ENCODE measurements at places on chromosomes 12 and 14. TPM values are rescaled to one million over a fixed set of nuclear protein-coding genes. Genes with fewer than 3 reads are reported as not detected.

DNA sequence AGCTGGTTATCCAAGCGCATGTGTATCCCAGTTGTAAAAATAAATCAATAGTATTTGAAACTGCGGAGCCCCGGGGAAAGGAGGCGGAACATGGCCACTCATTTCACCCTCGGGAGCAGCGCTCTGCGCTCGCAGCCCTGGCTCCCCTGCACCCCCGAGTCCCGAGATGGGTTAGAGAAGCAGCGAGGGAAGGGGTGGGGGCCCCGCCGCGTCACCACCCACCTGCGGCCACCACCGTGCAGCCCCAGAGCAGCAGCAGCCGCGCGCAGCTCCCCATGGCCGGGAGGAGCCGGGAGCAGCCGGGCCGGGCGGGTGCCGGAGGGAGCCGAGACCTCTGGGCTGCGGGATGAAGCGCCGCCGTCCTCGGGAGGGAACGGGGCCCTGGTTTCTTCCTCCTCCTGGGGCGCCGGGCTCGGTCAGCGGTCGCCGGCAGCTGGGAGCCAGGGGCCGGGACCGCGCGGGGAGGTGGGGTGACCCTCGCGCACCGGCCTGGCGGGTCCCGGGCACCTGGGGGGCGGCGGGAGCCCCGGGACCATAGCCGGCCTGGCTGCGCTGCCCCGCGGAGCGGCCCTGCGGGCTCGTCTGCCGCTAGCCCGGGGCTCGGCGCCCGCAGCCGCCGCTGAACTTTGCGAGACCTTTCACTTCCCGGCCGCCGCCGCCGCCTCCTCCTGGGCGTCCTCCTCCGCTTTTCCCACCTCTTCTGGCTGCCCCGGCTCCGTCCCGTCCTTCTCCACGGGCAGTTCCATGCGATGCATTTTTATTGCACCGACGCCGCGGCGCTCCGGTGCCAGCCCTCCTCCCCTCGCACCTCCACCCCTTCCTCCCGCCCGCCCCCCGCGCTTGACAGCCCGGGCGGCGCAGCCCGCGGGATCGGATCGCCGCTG is at the start of gene NTN4:
Gene NTN4 (minus strand): TSS at position 732 of the 884 bp plus-strand sequence. CDS start 455 bp downstream, at position 277.
- no peaks in the 10 kb centered on the region for H3K4me1 ChIP-seq
- H3K4me3 ChIP-seq, result peak within 1 kb of the TSS; percentile 80
- H3K27me3 ChIP-seq, result no peaks in the 10 kb centered on the region

- H3K27me3 ChIP-seq, result no peaks in the 10 kb centered on the region
- no peaks in the 10 kb centered on the region for H3K36me3 ChIP-seq
- DNase-seq, result no peak
- H3K4me1 ChIP-seq, result no peaks in the 10 kb centered on the region
These were observed 467.1 kb downstream of the ATP23 start for GRCh38 chr12:58408516-58408915.

- no peaks in the 10 kb centered on the region for H3K36me3 ChIP-seq
- no peak overlapping the region for H3K4me3 ChIP-seq
- no peak overlapping the region for H3K27ac ChIP-seq
- no peaks in the 10 kb centered on the region for H3K4me1 ChIP-seq
These were observed 13.3 kb upstream of the PUS1 start for GRCh38 chr12:131915823-131916222.

GRCh38 chr14:81350344-81351130 is 49.6 kb downstream of the STON2 start:
- H3K27me3 ChIP-seq, result no peaks in the 10 kb centered on the region
- no peaks in the 10 kb centered on the region for H3K4me1 ChIP-seq
- H3K36me3 ChIP-seq, result no peaks in the 10 kb centered on the region
- H3K27ac ChIP-seq, result no peak overlapping the region
- DNase-seq, result no peak
- H3K4me3 ChIP-seq, result no peak overlapping the region

DNA sequence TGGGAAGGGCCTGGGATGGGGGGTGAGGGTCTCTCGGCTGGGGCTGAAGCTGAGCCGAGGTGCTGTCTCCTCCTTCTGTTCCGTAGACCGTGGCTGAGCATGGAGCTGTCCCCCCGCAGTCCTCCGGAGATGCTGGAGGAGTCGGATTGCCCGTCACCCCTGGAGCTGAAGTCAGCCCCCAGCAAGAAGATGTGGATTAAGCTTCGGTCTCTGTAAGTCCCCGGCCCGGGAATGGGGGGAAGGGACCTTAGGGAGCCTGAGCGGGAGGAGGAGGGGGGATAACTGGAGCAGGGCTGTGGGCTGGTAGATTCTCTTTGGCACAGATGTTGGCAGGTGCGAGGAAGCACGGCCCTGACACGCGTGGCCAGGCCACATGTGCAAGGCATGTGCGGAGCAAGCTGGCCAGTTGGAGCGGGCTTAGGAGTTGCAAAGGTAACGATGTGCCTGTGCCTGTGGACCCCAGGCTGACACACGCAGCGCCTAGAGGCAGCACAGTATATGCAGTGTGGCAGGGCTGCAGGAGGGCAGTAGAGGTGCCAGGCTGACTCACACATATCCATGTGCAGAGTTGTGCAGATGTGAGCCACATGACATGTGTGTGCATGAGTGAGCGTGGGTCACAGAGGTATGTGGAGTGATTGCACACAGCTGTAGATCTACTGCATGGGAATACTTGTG is 512 bp downstream of the PDE1B start:
- no peaks in the 10 kb centered on the region for H3K36me3 ChIP-seq
- peaks cover 12% of the 10 kb centered on the region for H3K27me3 ChIP-seq
- DNase-seq, result no peak
- H3K4me3 ChIP-seq, result peak overlapping the region; percentile 20

- no peak for DNase-seq
- H3K36me3 ChIP-seq, result no peaks in the 10 kb centered on the region
- no peak overlapping the region for H3K4me3 ChIP-seq
- no peaks in the 10 kb centered on the region for H3K4me1 ChIP-seq
- no peaks in the 10 kb centered on the region for H3K27me3 ChIP-seq
These were observed 91.2 kb downstream of the ADGRD1 start for GRCh38 chr12:131044760-131045381.

DNA sequence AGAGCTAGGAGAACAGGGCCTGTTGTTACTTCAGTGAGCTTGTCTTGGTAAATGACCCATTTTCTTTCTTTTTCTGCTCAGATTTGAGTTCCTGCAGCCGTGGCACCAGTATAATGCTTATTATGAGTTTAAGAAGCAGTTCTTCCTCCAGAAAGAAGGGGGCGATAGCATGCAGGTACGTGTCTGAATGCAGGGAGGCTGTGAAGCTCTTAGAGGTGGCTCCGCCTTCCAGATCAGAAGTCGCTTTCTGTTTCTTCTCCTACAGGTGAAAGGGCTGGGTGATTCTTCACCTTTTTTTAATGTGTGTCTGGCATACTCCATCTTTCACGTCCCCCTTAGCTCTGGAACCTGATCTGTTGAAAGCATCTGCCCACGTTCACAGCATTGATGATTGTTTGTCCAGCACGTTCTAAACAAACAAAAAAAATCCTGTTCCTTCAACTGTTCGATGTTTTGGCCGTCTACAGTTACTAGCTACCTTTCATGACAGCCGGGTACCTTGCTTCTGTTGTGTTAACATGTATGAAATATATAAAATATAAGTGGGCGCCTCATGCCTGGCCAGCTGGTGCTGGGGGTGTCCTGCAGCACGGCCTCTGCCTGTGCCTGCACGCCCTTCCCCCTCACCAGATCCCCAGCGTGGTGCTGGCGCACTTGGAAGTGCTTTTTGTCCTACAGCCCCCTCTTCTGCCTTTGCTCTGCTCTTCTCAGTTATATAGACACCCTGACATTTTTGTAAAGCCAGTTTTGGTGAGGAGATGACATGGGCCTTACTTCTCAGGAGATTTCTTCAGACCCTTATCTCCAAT is 44.6 kb downstream of the SFSWAP start:
- H3K4me1 ChIP-seq, result no peaks in the 10 kb centered on the region
- peaks cover 33% of the 10 kb centered on the region for H3K36me3 ChIP-seq
- no peaks in the 10 kb centered on the region for H3K27me3 ChIP-seq
- no peak overlapping the region for H3K27ac ChIP-seq
- H3K4me3 ChIP-seq, result no peak overlapping the region
- no peak for DNase-seq

- DNase-seq, result no peak
- H3K4me1 ChIP-seq, result no peaks in the 10 kb centered on the region
- H3K27me3 ChIP-seq, result no peaks in the 10 kb centered on the region
- H3K36me3 ChIP-seq, result no peaks in the 10 kb centered on the region
- no peak overlapping the region for H3K27ac ChIP-seq
These were observed 349.6 kb upstream of the CLEC14A start for GRCh38 chr14:38605193-38606114.

OTX2 gene
- not detected for total RNA-seq

DNA sequence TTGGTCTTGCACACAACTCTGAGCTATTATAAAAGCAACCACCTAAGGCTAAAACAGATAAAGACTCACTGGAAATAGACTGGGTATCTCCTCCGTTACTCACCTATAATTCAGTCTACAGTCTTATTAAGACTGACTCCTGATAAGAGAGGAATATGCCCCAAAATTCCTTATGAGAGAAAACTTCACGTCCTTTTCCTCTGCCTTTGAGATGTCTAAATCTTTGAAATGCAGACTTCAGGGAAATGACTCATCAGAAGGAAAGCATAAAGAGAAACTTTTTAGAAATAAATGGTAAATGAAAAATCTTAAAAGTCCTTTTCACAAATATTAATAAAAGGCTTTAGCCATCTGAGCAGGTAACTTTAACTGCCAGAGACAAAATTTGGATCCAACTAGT is 187.5 kb upstream of the RTL1 start:
- H3K27me3 ChIP-seq, result no peaks in the 10 kb centered on the region
- no peak overlapping the region for H3K27ac ChIP-seq
- no peaks in the 10 kb centered on the region for H3K4me1 ChIP-seq
- no peak for DNase-seq
- no peak overlapping the region for H3K4me3 ChIP-seq
- no peaks in the 10 kb centered on the region for H3K36me3 ChIP-seq

SERPINA12 gene
- not detected for total RNA-seq

DNA sequence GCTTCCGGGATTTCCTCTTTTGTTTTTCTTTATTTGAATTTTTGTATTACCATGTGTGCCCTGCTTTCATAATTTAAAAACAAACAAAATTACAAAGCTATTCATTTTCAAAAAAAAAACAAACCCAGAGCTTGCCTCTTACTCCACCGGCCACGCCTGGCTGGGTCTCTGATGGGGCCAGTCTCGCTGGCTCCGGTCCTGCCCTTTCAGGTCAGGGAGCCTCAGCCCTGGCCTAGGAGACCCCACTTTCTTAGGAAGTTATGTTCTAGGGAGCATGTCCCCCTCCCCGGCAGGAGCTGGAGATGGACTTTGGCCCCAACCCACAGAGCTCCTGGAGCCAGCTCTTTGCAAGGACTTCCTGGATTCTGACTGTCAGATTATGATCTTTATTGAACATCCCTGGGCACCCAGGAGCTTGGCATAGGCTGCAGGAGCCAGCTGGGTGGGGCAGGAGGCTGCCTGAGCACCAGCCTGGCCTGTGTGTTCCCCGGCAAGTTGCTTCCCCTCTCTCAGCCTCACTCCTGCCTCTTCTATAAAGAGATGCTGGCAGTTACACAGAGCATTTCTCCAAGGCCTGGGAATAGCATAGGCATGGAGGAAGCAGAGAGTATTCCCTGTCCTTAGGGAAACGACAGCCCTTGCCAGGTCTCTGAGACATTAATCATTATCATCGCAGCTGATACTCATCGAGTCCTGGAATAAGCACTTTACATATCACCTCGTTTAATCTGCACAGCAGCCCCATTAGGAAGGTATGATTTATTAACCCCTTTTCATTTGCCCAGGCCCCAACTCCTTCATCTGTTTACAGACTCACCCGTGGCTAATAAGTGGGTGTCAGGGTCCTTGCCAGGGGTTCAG is 3.5 kb downstream of the DEGS2 start:
- no peak overlapping the region for H3K4me3 ChIP-seq
- H3K36me3 ChIP-seq, result no peaks in the 10 kb centered on the region
- H3K4me1 ChIP-seq, result peaks cover 5% of the 10 kb centered on the region
- peak; percentile 88 for DNase-seq
- peak overlapping the region; percentile 84 for H3K27ac ChIP-seq

ALG10 gene
- 5.6 TPM for total RNA-seq

DIO3 gene
- 0.16 TPM for total RNA-seq

LRFN5 gene
- 0.37 TPM for total RNA-seq

GRCh38 chr14:73976125-73976524 is 26.0 kb downstream of the COQ6 start:
- no peak overlapping the region for H3K4me3 ChIP-seq
- H3K27me3 ChIP-seq, result no peaks in the 10 kb centered on the region
- H3K27ac ChIP-seq, result no peak overlapping the region

INSM2 gene
- total RNA-seq, result not detected

GLI1 gene
- total RNA-seq, result 1.4 TPM

ALX1 gene
- not detected for total RNA-seq

- H3K36me3 ChIP-seq, result no peaks in the 10 kb centered on the region
- peak overlapping the region; percentile 74 for H3K4me3 ChIP-seq
- H3K27ac ChIP-seq, result peak overlapping the region; percentile 81
- peaks cover 18% of the 10 kb centered on the region for H3K4me1 ChIP-seq
These were observed 1.1 kb downstream of the ATN1 start for GRCh38 chr12:6928703-6929407.

- H3K4me3 ChIP-seq, result no peak overlapping the region
- no peaks in the 10 kb centered on the region for H3K36me3 ChIP-seq
- H3K27me3 ChIP-seq, result no peaks in the 10 kb centered on the region
These were observed 48.6 kb upstream of the PLEKHA5 start for GRCh38 chr12:19080918-19081317.

GRCh38 chr12:6839482-6840201 is 1.1 kb upstream of the GNB3 start:
- no peak for DNase-seq
- H3K27ac ChIP-seq, result no peak overlapping the region
- H3K4me3 ChIP-seq, result no peak overlapping the region
- H3K27me3 ChIP-seq, result no peaks in the 10 kb centered on the region
- H3K4me1 ChIP-seq, result no peaks in the 10 kb centered on the region

DNA sequence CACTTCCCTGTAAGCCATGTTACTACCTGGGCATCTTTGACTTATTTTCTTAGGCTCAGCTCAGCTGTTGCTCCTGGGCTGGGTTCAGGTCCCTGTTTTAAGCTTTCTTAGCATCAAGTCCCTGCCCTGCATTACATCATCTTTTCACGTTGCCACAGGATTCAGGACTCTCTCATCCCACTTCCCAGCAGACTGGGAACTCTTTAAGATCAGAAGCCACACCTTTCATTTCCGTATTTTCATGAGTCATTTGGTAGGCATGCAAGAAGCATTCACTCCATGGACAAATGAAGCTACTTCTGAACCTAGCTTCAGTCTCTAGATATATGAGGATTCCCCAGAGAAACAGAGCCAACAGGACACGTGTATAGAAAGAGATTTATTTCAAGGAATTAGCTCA is 726.8 kb downstream of the VRK1 start:
- H3K27me3 ChIP-seq, result no peaks in the 10 kb centered on the region
- no peaks in the 10 kb centered on the region for H3K36me3 ChIP-seq
- no peaks in the 10 kb centered on the region for H3K4me1 ChIP-seq
- H3K27ac ChIP-seq, result no peak overlapping the region
- no peak overlapping the region for H3K4me3 ChIP-seq
- DNase-seq, result no peak

DNA sequence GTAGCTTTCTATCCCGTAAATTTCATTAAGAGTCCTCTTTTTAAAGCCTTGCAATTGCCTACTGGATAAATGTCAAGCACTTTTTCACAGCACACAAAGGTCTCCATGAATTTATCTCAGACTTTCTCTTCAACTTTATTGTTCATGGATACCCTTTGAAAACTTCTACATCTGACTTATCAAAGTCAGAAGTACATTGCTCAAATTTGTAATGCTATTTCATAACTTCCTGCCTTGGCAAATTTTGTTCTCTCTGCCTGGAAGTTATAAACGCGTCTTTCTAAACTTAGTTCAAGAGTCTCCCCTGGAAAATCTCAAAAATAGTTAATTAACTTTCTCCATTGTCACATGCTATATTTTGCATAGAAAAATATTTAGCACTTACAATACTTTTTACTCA is 55.9 kb upstream of the RERGL start:
- H3K27me3 ChIP-seq, result no peaks in the 10 kb centered on the region
- no peak overlapping the region for H3K27ac ChIP-seq
- DNase-seq, result no peak
- no peaks in the 10 kb centered on the region for H3K4me1 ChIP-seq
- no peak overlapping the region for H3K4me3 ChIP-seq
